ENCODE measurements at places on chromosomes 5 and 9.

- no peak for DNase-seq
These were observed 421.7 kb upstream of the KIF2A start for GRCh38 chr5:61884252-61884855.

DNA sequence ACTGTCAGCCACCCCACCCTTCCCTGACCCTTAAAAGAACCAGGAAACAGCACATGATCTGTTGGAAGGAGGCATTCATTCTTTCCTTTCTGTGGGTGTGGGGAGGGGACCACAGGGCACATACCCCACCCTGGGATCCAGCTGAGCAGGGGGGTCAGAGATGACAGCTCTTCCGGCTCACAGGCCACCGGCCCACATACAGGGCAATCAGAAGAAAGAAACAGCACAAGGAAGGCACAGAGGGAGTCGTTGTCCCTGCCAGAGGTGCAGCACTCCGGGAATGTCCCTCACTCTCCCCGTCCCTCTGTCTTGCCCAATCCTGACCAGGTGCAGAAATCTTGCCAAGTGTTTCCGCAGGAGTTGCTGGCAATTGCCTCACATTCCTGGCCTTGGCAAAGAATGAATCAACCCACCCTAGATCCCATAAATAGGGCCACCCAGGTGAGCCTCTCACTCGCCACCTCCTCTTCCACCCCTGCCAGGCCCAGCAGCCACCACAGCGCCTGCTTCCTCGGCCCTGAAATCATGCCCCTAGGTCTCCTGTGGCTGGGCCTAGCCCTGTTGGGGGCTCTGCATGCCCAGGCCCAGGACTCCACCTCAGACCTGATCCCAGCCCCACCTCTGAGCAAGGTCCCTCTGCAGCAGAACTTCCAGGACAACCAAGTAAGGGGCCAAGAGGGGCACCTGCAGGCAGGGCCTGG lies at the start of gene LCN2:
LCN2 (plus strand) TSS at position 453 of the 701 bp plus-strand sequence; CDS start at position 526, 73 bp downstream.
- DNase-seq: peak; percentile 8

- DNase-seq: no peak
These were observed 22.8 kb downstream of the ANXA1 start for GRCh38 chr9:73174330-73174980.

DNA sequence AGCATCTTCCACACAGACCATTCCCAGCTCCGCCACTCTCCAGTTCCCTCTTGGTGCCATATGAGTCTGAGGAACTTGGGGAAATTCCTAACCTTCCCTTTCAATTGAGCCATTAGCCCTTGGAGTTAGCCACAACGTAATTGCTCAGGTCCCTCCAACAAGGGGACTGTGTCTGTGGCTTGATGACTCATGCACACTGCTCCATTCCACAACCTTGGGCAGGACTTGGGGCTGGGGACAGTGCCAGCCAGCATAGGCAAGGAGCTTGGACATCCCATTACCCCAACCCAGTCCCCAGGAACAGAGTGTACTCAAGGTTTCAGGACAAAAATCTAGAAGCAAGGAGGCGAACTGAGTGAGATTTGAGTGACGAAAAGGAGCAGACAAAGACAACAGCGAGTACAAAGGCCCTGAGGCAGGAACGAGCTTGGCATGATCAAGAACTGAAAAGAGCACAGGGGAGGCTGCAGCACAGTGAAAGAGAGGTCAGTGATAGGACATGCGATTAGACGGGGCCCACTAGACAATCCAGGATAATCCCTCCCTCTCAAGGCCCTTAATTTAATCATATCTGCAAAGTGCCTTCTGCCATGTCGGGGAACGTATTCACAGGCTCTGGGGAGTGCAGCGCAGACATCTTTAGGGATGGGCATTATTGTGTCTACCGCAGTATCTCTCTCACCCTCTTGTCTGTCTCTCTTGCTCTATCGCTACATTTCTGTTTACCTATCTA lies 16.0 kb upstream of the JADE2 start:
- no peak for DNase-seq

Measured in GM12892 (cell line).